ENCODE measurements at places on chromosomes 6 and 20. TPM values are rescaled to one million over a fixed set of nuclear protein-coding genes. Genes with fewer than 3 reads are reported as not detected.

The CRISP3 gene
- not detected for total RNA-seq

The CD40 gene
- 2.9 TPM for total RNA-seq

The ULBP2 gene
- total RNA-seq: not detected

The SIM1 gene
- not detected for total RNA-seq

The ZNF451 gene
- 97.7 TPM for total RNA-seq

The ZNF76 gene
- 97.5 TPM for total RNA-seq

The IRAK1BP1 gene
- total RNA-seq: 3.1 TPM

The CLPSL1 gene
- total RNA-seq: not detected

The JPH2 gene
- total RNA-seq: not detected

The HLA-G gene
- 0.52 TPM for total RNA-seq

The FAM217A gene
- total RNA-seq: not detected

The MEP1A gene
- not detected for total RNA-seq

The SCUBE3 gene
- not detected for total RNA-seq

The SLC22A7 gene
- not detected for total RNA-seq

The DYNLT2 gene
- total RNA-seq: 6.9 TPM

The HLA-DOB gene
- 0.61 TPM for total RNA-seq

GRCh38 chr6:101268541-101268940 lies 125.0 kb upstream of the GRIK2 start:
- DNase-seq: no peak

- DNase-seq: no peak
Measured at GRCh38 chr6:119482850-119483285, 133.3 kb upstream of the MAN1A1 start.

- DNase-seq: no peak
Measured at GRCh38 chr6:125041740-125042459, 79.7 kb downstream of the RNF217 start.

GRCh38 chr6:131124336-131125071 lies 10.8 kb upstream of the AKAP7 start:
- DNase-seq: no peak

GRCh38 chr6:20351534-20351933 lies 50.1 kb upstream of the E2F3 start:
- no peak for DNase-seq

GRCh38 chr6:43220439-43220951 lies 8.8 kb downstream of the DNPH1 start:
- no peak for DNase-seq

DNA sequence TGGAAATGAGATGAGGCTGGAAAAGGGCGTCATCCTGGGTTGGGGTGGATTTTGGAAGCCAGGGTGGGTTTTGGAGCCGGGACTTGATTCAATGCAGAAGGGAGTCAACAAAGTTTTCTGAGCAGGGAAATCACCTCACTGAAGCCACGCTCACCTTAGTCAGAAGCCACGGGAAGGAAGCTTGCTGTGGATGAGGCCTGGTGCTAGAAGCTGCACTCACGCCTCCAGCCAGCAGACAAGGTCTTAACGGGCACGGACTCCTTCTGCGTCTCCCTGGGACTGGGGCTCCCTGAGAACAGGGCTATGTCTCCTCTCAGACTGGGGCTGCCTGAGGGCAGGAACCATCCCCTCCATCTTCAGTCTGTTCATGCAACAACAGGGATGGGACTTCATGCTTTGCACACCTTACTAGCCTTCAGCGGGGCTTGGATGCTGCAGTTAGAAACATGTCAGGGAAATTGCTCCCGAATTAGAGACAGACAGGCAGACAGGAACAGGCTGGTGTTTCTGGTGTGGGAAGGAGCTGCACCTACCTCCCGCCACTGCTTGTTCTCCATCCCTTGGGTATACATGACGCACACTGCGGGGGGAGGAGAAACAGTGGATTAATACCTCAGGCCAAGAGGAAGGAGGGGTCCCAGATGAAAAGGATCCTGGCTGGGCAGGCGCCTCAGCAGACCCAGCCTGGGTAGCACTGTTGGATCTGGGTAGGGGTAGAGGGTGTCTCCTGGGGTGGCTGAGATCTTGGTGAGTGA lies 17.5 kb downstream of the CPNE5 start:
- DNase-seq: no peak

- DNase-seq: no peak
Measured at GRCh38 chr6:166004876-166005275, 162.8 kb downstream of the TBXT start.

- DNase-seq: no peak
Measured at GRCh38 chr6:150037526-150038201, 12.3 kb upstream of the RAET1L start.

GRCh38 chr6:169326067-169326799 lies 72.6 kb upstream of the THBS2 start:
- no peak for DNase-seq

DNA sequence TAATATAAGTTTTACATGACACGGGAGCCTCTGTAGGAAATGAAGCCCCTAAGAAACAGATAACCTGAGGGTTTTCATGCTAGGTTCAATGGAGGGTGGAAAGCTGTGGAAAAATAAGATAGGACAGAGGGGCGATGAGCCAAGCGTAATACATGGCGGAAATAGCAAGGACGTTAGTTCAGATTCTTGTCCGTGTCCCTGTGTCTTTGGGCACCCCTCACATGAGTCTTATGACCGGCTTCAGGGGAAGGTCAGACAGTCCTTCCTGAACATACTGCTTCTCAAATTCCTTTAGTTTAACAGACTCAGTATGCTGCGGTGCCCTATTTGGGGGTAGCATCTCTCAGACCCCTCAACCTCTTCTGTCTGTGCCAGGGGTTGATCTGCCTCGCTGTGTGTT lies 20.8 kb downstream of the EFCAB8 start:
- DNase-seq: no peak

- DNase-seq: no peak
Measured at GRCh38 chr6:169618526-169619490, 83.0 kb downstream of the WDR27 start.

GRCh38 chr6:31806470-31807272 lies at the start of gene LSM2:
Gene LSM2, minus strand, starts transcription at chr6:31806966. Its CDS starts 209 bp downstream, at chr6:31806757.
- peak; percentile 97 for DNase-seq

- no peak for DNase-seq
Measured at GRCh38 chr6:159178847-159179246, 9.6 kb downstream of the FNDC1 start.

DNA sequence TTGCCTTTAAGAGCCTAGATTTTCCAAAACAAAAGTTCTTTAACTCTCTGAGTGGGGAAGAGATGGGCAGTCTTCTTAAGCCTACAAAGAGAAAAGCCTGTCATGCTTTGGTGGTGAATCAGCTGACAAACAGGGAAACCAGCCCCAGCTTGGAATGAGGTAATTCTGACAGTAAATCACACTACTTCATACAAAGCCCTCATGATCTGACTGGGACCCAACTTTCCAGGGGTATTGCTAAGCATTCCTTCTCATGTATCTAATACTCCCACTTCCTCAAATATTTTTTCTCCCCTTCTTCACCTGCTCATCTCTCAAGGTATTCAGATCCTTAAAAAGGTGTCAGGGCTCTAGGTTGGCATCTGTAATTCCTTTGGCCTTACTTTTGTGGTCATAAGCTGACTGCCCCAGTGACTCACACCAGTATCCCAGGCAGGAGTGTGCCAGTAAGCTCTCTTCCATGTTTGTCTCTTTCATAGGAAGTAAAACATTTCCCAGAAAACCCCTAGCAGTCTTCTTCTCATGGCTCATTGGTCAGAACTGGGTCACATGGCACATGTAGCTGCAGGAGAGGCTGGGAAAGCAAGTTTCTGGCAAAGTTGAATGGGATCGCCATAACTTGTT lies 15.0 kb upstream of the TBC1D22B start:
- DNase-seq: no peak
